ENCODE measurements at places on chromosomes 5 and 9.

DNA sequence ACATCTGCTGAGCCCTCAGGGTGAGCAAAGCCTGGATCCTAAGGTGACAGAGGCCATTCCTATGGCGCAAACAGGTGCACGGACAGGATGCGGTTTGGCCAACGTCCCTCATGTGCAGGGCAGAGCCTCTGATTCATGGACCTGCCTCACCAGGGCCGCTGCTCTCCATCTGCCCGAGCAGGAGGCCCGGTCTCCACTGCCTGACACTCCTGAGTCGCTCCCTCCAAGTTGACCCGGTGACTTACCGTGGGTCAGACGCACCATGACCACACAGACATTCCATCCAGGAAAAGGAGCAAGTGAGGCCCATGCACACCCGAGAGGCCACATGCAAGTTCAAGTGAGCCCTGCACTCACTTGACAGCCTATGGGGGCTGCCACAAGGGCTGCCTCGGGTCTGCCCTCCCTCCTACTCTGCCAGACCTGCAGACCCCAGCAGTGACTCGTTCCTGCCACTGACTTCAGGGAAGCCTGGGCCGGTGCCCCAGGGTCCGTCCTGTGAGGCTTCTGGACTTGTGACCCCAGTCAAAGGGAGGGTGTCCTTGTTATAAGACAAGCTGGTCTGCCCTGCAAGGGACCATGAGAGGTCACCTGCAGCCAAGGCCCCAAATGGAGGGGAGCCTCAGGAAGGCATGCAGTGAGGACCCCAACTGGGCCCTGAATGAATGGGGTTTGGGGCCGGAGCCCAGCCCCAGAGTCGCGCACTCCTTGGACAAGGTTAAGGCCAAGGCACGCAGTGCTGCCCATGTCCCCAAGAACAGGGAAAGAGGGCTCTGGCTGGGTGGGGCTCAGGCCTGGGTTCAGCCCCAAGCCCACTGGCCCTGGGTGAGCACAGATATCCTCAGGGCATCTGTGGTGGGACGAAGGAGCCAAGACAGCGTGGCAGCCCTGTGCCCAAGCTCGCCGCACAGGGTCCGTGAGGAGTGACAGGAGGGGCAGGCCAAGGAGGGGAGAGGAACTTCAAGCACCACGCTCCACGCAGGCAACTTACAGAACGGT lies 10.1 kb downstream of the BRD3OS start:
- DNase-seq, result no peak

- no peak for DNase-seq
Measured at GRCh38 chr5:80565330-80565729, 4.8 kb downstream of the ANKRD34B start.

GRCh38 chr9:131951905-131952304 lies 127.8 kb downstream of the MED27 start:
- DNase-seq, result no peak

GRCh38 chr9:98479449-98479848 lies 224.0 kb upstream of the TBC1D2 start:
- no peak for DNase-seq

- no peak for DNase-seq
Measured at GRCh38 chr9:34651321-34651720, 664 bp upstream of the IL11RA start.

DNA sequence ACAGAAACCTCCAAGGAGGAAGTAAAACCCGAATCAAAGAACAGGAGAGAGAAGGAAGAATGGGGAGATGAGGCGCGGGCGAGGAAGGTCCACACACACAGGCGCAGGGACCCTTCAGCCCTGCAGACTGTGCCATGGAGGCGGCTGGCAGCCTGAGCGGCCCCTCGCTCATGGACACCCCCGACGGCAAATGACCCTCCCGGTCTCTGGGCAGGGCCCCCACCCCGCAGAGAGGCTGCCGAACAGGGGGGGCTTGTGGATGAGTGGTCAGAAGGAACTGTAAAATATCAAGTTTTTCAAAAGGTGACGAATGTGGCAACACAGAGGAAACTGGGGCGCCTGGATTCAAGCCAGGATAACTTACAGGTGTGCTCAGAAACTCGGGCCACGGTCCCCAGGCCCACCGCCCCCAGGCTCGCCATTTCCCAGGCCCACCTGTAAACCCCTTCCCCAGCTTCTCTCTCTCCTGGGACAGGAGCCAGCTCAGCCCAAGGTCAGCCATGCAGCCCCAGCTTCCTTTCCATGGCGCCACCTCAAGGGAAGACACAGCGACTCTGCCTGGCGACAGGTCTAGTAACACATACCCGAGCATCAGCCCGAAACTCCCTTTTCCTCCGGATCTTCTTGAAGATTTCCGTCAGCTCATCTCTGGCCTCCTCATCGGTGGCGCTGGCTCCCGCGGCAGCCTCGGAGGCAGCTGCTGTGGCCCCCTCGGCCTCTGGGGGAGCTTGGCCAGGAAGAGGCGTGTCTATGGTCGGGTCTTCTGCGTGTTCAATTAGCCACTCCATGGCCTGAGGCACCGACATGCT lies 16.5 kb downstream of the UBAC1 start:
- DNase-seq, result no peak

DNA sequence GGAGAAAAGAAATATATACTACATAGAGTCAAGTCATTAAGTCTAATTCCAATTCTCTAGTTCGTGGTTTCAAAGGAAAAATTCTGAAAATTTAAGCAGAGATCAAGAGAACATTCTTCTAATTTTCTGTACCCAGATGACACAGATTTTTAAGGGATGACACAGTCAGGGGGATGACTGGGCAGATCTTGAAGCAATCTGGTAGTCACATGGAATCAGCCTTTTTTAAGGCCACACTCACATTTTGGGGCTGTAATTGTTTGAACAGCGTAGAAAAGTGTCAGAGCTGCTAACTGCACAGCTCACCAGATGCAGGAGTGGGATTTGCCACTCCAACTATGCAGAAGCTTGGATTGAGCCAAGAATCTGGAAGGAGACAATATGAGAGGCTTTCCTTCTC lies 20.4 kb downstream of the PDE4D start:
- DNase-seq, result no peak

DNA sequence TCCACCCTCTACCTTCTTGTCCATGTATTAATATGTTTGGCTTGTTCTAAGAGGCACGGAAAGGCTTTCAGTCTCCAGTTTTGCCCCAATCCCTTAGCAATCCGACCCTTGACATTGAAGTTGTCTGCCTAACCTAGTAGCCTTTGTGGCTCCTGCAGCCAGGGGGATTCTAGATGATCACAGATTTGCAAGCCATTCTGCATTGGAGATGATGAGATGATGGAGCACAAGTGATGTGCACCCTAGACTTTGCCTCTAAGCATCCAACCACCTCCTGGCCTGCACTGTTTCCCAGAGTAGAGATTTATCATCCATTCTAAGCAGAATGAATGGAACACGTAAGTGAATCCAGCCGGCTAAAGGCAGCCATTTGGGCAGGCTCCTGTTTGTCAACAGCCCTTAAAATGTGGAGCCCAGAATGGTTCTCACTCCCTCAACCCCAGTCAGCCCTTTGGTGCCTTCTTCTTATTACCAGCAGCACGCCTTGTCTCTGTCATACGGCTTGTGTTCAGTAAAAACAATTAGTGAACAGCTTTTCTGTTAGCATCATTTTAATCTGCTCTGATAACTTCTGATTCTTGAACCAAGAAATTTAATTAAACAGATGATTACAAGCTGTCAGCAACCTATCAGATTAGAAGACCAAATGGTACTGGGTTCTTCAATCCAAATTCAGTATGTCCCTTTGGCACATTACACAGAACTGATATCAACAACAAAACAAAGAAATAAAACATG lies 5.7 kb upstream of the TRAF1 start:
- no peak for DNase-seq

DNA sequence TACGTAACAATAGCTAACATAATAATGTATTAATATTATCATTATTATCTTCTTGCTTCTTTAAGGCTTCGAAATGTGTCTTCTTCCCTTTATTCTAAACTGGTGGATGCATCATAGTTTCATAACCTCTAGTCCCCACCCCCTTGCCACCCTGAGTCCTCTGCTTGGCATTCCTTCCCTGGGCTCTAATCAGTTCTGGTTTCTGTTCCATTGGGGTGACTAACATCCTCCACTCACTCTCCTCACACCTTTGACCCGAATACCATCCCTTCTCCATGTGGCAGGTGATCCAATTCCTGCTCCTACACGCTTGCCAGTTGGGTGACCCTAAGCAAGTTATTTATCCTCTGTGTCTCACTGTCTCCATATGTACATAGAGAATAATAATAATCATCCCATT lies 286.1 kb downstream of the TRPM3 start:
- DNase-seq, result no peak

DNA sequence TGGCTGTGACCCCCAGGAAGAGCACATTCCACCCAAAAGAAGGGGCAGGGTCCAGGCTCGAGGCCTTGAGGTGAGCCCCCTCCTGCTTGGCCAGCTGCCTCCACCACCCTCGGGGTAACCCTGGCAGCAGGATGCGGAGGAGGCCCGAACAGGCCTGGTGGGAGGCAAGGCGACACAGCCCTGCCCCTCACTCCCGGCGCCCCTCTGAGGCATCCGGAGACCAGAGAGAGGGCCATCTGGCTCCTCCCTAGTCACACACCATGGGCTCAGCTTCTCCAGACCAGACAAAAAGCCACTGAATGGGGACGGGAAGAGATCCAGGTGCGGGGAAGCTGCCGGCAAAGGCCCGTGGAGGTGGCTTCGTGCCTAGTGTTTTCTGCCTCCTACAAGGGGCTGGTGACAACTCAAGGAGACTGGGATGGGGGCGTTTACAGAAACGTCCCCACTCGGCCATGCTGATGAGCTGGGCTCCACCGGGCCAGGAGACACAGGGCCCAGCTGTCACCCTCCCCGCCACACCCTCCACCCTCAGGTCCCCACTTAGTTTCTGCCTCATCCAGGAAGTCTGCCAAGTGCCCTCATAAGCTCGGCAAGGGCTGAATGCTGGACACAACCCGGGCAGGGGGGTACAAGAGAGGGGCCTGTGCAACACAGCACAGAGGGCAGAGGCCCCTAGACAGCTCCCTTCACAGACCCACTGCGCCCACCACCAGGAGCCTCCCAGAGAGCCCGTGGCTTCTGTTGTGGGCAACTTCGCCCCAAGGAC lies 41.9 kb downstream of the NACC2 start:
- no peak for DNase-seq

GRCh38 chr9:94623253-94623652 lies 16.1 kb downstream of the FBP1 start:
- no peak for DNase-seq

- DNase-seq, result no peak
Measured at GRCh38 chr5:145350513-145350912, 484.6 kb downstream of the PRELID2 start.

GRCh38 chr9:65405253-65405652 lies 120.2 kb upstream of the FOXD4L5 start:
- DNase-seq, result no peak

DNA sequence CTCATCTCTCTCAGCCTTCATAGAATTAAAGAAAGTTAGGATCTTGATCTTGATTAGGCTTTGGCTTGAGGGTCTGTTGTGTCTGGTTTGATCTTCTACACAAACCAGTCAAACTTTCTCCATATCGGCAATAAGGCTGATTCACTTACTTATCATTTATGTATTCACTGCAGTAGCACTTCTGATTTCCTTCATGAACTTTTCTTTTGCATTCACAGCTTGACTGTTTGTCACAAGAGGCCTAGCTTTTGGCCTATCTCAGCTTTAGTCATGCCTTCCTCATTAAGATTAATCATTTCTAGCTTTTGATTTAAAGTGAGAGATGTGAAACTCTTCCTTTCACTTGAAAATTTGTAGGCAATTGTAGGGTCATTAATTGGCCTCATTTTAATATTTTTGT lies 62.8 kb downstream of the SH3RF2 start:
- DNase-seq, result no peak

DNA sequence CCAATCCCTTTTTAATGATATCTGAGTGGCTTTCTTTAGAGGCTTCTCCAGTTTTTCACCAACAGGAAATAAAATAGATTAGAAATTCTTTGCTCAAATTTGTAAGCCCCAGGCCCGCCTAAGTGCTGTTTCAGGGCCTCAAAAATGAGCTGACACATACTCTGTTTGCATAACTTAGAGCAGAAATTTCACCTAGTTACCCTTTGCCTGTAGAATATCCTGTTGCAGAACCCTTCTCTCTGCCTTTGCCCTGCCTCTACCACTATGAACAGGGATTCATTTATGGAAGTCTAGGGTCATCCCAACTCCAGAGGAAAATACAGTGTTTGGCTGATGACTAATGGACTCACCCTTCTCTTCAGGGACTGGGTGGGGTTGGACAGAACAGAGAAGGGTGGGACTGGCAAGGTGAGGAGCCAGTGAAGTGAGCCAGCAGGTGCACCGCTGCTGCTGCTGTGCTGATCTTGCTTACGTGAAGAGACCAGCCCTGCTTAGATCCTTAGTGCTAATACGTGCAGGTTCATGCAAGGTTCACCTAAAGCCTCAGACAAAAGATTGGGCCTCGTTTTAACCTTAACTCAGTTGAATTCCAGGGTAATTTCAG lies 22.8 kb downstream of the OSTF1 start:
- no peak for DNase-seq

DNA sequence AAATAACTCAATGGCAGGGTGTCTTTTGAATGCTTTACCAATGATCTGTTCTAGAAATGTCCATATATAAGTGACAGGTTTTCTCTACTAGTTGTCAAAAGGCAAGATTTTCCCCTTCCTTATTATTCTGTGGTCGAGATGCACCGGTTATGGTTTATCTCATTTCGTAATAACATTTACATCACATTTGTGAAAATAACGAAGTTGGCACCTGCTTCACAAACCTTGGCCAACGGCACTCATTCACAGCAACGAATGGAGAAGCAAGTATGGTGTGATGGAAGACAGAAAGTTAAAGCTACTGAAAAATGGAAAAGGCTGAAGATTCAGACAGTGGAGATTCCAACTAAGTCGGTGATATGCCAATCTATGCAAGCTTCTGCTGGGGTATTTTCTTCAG lies 235.8 kb downstream of the KCTD16 start:
- DNase-seq, result no peak

GRCh38 chr9:70355801-70356200 lies 58.7 kb downstream of the KLF9 start:
- no peak for DNase-seq

GRCh38 chr5:60377826-60378225 lies 322.1 kb downstream of the DEPDC1B start:
- no peak for DNase-seq

DNA sequence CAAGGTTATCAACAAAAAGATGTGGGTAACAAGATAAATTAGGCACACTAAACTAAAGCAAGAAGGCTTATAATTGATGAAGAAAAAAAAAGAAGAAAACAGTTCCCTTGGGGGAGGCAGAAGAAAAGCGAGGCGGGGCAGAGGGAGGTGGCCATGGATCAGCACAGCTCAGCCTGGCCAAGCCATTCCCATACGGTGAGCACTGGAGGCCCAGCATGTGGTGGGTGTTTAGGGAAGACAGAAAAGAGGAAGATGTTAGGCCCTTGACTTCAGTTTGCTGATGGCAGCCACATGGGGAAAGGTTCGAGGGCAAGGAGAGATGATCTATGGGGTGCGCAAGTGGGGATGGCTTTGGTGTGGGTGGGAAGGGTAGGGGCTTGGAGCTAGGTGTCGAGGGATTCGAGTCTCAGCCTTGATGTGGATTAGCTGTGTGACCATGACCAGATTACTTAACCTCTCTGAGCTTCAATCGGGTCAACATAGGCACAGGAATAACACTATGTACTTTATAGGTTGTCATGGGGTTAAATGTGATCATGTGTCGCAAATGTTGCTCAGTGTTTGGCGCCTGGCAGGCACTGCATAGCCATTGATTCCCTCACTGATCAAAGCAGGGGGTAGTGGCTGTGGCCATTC lies 10.3 kb upstream of the STC2 start:
- no peak for DNase-seq

GRCh38 chr9:95441081-95441480 lies 75.7 kb downstream of the PTCH1 start:
- DNase-seq, result no peak
